ENCODE measurements at places on chromosomes 7 and 10. TPM values are rescaled to one million over a fixed set of nuclear protein-coding genes. Genes with fewer than 3 reads are reported as not detected.

DNA sequence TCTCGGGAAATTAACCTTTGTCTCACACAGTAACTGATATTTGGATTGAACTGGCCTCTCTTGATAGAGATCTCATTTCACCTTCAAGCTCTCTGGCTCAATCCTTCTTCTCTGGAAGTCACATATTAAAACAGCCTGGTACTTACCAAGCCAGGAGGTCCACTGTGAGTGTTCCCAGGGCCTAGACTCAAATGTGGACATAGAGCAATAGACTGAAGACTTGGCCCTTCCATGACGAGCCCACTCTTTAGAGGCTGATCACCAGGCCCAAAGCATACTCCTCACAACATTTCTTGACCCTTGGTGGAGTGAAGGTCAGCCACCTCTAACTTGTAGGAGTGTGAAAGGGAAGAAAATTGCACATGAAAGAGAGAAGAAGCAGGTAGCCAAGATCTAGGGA, 38.5 kb downstream of the COL1A2 start:
- no peak for DNase-seq

DNA sequence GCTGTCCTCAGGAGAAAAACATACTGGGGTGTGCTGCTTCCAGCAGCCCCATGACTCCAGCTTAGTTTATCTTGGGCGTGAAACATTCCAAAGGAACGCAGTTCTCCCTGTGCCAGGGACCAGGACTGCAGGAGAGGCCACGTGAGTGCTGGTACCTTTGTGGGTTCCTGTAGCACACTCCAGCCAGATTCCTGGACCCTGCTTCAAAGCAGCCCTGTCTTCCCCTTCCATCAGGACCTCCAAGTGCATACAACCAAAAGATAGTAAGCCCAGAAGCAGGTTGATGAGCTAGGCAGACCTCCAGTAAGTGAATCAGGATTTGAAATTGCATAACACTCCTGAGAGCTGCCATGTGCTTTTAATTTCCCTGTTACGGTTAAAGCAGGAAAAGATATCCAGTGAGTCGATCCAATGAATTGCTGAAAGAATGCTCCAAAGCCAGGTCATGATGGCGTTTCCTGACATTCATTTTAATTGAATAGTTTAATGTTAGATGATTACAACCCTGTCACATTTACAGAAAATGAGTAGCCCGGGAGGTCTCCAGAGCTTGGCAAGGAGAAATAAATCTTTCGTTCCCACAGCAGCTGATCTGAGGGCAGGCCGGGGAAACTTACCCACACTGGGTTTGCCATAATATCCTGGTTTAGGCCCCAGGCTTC, 38.9 kb upstream of the CPXM2 start:
- no peak for DNase-seq

DNA sequence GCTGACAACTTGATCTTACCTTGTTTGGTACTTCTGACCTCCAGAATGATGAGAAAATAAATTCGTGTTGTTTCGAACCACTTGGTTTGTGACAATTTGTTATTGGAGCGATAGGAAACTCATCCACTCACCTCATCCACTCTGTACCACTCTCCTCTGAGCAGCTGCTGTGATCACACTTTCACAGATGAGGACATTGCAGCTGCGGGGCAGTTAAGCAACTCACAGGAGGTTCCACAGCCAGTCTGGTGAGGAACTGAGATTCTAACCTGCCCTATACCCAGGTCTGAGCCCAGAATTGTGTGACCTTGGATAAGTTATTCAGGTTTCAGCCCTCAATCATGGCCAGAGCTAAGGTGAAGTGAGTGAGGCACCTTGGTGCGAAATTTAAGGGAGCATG, 35.2 kb downstream of the BTBD16 start:
- DNase-seq, result no peak

DNA sequence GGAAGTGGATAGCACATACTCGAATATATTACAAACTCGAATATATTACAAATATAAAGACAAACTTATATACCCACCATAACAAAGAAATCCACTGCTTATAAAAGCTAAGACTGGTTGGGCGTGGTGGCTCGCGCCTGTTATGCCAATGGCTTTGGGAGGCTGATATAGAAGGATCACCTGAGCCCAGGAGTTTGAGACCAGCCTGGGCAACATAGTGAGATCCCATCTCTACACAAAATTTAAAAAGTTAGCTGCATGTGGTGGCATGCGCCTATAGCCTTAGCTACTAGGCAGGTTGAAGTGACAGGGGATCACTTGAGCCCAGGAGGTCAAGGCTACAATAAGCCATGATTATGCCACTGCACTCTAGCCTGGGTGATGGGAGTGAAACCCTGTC, 20.4 kb downstream of the MCMBP start:
- DNase-seq, result no peak

DNA sequence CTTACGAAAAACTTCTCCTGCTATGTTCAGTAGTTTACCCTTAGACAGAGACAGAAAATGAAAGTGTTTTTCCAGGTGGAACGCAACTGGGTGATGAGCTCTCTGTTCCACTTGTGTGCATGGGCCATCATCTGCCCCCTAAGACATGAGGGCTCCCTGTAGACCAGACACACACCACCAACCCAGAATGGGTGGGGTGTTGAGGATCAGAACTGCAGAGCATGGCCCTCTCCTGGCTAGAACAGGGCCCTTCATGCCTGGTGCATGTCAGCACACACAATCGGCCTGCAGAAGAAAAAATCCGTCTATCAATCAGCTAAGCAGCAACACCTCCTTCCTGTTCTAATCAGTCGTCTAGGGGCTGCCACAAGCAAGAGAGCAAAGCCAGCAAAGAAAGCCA, 186.2 kb upstream of the INHBA start:
- DNase-seq, result no peak

- no peak for DNase-seq
Measured at GRCh38 chr10:101744267-101744666, 31.6 kb downstream of the FGF8 start.

DNA sequence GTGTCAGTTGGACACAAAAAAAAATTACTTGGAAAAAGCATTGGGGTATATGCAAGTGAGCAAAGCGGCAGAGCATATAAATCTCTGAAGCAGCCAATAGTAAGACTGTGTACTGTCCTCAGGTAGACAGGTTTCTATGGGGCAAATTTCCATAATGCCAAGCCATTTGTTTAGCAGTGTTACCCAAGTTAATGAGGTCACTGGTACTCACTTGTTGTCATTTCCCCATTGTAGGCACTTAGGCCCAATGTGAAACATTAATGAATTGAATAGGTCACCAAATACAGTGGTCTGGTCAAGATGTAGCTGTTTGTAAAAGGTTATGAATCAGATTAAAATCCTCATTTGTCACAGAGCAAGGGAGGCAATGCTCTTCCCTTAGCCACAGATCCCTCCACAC, 27.5 kb downstream of the HOXA1 start:
- no peak for DNase-seq

GRCh38 chr10:73364964-73365363, 6.3 kb upstream of the CFAP70 start:
- no peak for DNase-seq

- peak; percentile 47 for DNase-seq
Measured at GRCh38 chr10:102616066-102616770, 28.1 kb upstream of the TRIM8 start.

- no peak for DNase-seq
Measured at GRCh38 chr7:36346260-36346831, 43.3 kb upstream of the ANLN start.

GRCh38 chr7:24200407-24200966, 83.5 kb upstream of the NPY start:
- no peak for DNase-seq

GRCh38 chr7:28586736-28587135, 174.4 kb downstream of the CREB5 start:
- DNase-seq, result no peak

GRCh38 chr10:15113766-15114165, 16.6 kb downstream of the RPP38 start:
- DNase-seq, result no peak

DNA sequence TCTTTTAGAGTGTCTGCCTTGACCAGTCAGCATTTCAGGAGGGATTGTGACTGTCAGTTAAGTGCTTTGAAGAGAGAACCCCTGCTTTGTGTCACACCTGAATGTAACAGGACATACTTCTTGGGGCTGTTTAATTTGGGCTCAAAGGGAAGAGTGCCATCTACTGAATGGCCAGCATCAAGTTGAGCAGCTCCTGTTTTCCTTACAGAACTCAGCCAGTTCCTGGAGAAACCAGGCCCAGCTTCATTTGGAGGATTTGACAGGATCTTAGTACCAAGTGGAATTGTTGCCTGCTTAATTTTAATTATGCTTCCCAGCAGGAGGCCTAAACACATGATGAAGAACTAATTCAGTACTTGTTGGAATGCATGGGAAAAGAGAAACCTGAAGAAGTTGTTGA, 8.3 kb downstream of the ADD3 start:
- DNase-seq, result no peak

GRCh38 chr10:118116715-118117449, 70.1 kb upstream of the RAB11FIP2 start:
- DNase-seq, result no peak

DNA sequence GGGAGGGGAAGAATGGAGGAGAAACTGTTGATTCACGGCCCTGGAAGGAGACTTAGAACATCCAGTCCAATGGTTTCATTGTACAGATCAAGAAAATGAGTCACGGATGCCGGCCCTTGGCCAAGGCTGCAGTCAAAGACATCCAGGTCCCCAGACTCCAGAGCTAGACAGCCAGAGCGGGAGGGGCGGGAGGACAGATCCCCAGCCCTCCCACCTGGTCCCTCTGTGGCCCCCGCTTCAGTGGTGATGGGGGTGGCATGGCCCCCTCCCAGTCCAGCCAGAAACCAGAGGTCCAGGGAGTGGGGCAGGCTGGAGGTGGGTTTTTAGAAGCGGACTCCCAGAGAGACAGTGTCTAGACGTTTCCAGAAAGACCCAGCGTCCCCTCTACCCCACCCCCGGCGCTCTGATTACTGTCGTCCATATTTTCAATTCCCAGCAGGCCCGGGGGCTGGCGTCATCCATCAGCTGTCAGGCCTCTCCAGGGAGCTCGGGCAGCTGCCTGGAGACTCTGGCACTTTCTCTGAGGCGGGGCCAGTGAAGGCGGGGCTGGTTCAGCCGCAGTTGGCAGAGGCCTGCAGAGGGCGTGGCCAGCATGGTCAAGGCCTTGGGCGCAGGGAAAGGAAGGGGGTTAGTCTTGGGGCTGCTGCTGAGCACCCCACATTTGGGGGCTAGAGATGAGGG, 8.0 kb upstream of the HSPB1 start:
- peak; percentile 96 for DNase-seq

- peak; percentile 41 for DNase-seq
Measured at GRCh38 chr7:30159698-30160143, 24.9 kb downstream of the MTURN start.

- no peak for DNase-seq
Measured at GRCh38 chr10:122558452-122558851, 2.1 kb upstream of the DMBT1 start.

DNA sequence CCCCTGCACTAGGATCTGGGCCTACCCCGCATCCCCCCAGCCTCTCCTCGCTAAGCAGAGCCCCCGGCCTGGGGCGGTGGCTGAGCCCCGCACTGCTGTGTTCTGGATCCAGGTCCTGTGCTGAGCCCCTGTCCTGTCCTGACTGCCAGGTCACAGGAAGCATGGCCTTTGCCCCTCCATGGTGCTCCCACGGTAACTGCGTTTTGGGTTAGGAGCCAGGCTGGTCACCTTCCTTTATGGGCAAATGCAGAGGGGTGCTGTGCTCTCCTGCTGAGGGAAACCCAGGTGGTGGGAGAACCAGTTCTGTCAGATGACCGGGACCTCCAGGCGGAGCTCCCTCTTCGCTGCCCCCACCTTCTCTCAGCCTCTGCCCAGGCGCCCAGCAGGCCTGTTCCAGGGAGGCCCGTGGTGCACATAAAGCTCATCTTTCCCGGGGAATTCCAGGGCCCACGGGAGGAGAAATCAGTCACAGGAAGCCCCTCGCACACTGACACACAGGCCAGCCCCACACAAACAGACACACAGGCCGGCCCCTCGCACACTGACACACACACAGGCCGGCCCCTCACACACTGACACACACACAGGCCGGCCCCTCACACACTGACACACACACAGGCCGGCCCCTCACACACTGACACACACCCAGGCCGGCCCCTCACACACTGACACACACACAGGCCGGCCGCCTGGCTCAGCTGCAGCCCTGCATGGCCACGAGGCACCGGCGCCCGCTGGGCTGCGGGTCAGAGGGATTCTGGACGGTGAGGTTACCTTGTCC, 75.6 kb downstream of the CFAP46 start:
- DNase-seq, result peak; percentile 1

- no peak for DNase-seq
Measured at GRCh38 chr10:14889318-14889717, 10.7 kb downstream of the SUV39H2 start.

DNA sequence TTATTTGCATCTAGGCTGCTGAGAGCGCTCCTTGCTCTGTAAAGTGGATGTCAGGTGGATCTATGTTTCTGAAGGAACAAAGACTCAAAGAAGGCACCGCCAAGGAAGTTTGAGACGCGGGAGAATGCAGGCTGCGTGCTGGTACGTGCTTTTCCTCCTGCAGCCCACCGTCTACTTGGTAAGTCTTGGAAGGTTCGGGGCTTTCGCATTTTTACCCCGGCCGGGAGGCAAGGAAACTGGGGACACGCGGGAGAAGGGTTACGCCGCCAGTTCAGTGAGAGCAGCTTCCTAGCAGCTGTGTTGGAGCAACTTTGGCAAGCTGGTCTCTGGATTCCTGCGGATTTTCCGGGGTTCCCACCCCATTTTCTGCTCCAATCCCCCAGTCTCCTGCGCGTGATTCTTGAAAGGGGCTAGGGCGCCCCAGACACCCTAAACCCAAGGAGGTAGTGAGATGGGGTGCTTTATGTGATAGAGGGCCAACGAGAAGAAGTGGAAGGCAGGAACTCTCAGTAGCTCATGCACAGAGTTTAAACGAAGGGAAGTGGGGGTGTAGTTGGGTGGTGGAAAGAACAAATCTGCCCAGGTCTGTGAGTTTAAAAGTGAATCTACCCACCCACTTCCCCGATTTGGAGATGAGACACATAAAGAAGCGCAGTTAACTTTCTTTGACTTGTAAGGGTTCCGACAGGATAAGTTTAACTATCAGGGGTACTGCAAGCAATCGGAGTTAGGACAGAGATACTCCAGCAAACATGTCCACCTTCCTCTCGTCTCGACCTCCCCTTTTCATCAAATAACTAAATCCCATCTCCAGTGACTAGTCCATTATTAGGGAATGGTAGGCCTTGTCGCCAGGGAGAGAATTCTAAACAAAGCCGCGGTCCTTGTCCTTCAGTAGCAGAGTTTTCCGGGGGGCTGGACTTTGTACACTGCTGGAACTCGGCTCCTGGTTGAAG, 2.5 kb downstream of the NXPH1 start:
- DNase-seq, result no peak

- no peak for DNase-seq
Measured at GRCh38 chr7:38889079-38889478, 19.9 kb downstream of the VPS41 start.

GRCh38 chr7:30470163-30470770, 8.3 kb downstream of the NOD1 start:
- DNase-seq, result no peak

GRCh38 chr10:3631701-3632330, 153.2 kb downstream of the KLF6 start:
- no peak for DNase-seq

- DNase-seq, result no peak
Measured at GRCh38 chr10:112124866-112125265, 58.7 kb downstream of the GPAM start.

GRCh38 chr10:118952493-118953295, 76.8 kb upstream of the NANOS1 start:
- DNase-seq, result no peak

Gene CUL2
- 8.2 TPM for total RNA-seq

Gene SLC16A12
- 0.27 TPM for total RNA-seq

Gene GNAT3
- not detected for total RNA-seq

Gene CXCL12
- total RNA-seq, result 6.8 TPM

Gene HMX3
- total RNA-seq, result not detected

Gene LBX1
- not detected for total RNA-seq

Gene ANKRD30A
- not detected for total RNA-seq

Gene CFAP69
- 1.4 TPM for total RNA-seq

Gene SLC16A9
- 58.7 TPM for total RNA-seq

All from transverse colon (tissue), 4 donors.